ENCODE measurements at places on chromosomes 16 and 17. TPM values are rescaled to one million over a fixed set of nuclear protein-coding genes. Genes with fewer than 3 reads are reported as not detected.

DNA sequence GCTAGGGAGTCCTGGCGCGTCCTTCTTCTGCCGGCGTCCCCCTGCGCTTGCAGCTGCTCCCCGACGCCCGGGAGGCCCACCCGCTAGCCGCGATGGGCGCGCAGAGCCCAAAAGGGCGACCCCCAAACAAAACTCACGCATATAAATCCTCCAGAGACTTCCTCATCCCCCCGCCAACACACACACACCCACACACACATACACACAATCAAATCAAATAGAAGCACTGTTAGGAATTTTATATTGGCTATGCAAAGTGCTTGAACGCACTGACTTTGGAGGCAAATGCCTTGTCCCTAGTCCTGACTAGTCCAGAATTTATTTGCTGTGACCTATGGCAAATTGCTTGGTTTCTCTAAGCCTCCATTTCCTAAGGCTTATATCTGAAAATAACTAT is 23.8 kb upstream of the CRYM start:
- DNase-seq = no peak

DNA sequence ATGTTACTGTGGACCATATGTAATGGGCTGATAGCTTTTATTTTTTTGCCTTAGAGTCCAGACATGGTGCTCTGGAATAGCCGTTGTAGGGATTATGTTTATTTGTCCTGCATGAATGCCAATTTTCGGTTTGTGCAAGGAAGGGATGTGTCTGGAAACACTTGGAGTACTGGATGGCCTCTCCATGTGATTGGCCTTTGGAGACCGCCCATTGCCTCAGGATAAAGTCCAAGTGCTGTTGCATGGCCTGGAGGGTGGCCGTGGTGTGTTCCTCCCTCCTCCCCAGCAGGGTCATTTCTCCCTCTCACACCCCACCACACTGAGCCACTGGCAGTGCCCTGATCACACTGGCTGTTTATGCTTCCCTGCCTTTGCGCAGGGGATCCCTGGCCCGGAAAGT is 93.9 kb downstream of the MSI2 start:
- DNase-seq = no peak

DNA sequence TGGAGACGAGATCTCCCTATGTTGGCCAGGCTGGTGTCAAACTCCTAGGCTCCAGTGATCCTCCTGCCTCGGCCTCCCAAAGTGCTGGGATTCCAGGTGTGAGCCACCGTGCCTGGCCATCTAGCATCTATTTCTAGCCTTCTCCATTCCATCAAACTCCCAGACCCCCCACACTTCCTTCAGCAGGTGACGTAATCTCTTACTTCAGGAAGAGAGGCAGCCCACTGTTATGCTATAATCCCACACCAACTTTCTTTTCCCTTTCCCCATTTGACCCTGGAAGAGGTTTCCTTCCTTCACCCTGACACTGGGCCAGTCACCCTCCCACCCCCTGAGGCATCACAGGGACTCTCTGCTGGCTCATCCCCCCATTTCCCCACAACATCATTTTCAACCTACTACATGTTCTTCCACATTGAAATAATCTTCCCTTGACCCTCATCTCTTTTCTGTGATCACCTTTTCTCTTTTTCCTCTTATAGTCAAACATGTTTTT is 7.6 kb downstream of the ITGA2B start:
- no peak for DNase-seq

Gene ADAD2
- total RNA-seq = 0.87 TPM

Gene DRC7
- 1.8 TPM for total RNA-seq

DNA sequence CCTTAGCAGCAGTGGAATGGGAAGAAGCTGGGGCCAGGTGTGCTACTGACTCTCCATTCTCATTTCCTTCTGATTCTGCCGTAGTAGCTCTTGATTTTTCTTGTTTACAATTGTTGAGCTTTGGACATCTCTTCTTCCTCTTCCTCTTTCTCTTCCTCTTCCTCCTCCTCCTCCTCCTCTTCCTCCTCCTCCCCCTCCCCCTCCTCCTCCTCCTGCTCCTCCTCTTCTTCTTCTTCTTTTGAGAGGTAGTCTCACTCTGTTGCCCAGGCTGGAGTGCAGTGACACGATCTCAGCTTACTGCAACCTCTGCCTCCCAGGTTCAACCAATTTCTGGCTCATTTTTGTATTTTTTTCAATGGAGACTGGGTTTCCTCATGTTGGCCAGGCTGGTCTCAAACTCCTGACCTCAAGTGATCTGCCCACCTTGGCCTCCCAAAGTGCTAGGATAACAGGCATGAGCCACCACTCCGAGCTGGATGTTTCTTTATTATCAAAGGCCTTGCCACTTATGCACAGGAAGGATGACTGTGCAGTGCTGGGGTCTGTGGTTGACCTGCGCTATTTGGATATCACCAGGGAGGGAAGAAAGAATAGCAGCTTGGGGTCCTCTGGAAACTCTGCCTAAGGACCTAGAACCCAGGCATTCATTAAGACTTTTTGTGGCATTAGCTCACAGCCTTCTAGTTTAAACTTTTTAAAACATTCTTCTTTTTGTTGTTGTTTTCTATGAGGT is 127.8 kb upstream of the KCNJ16 start:
- DNase-seq = no peak

Gene ZNF469
- total RNA-seq = 14.7 TPM

Data from endothelial cell (in vitro differentiated cells).